DND-41 (cell line): ENCODE measurements at places on chromosomes 1 and 21.

- H3K27me3 ChIP-seq: no peaks in the 10 kb centered on the region
- no peaks in the 10 kb centered on the region for H3K4me1 ChIP-seq
- no peak for DNase-seq
- no peak overlapping the region for H3K27ac ChIP-seq
- no peak overlapping the region for H3K4me3 ChIP-seq
Measured at GRCh38 chr1:198500096-198500495, 40.4 kb downstream of the ATP6V1G3 start.

DNA sequence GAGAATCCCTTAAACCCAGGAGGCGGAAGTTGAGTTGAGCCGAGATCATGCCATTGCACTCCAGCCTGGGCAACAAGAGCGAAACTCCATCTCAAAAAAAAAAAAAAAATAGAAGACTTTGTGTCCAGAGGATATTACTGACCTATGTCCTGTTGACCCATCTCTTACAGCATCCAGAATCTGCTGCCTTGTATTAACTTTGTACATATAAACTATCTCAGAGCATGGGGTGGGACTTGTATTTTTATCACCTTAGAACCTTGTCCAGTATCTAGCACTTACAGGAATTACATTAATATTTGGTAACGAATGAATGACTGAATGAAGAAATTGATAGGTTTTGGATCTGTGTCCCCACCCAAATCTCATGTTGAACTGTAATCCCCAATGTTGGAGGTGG, 117.8 kb downstream of the TGFBR3 start:
- H3K4me3 ChIP-seq: no peak overlapping the region
- H3K36me3 ChIP-seq: no peaks in the 10 kb centered on the region
- DNase-seq: no peak

DNA sequence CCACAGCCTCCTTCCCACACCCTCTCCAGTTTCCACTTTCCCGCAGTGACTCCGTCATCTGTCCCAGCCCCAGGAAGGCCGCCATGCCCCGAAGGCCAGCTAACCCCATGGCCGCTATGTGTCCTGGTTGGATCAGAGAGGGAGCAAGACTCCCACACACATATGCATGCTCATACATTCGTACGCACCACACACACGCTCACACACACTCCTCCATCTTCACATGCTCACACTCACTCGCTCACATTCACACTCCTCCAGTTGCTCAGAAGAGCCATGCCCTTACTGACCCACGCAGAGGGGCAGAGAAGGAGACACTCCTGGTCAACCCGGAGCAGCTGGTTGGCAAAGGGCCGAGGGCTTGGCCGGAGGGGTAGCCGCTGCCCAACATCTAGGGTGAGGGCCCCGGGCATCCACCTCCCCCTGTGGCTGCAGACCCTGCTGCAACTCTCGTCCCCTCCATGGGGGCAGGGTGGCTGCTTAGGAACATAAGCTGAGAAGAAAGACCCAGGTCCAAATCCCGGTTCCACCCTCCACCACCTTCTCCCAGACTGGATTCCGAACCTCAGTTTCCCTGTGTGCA, 122.3 kb upstream of the SLC25A33 start:
- no peak for DNase-seq
- peak overlapping the region; percentile 89 for H3K27ac ChIP-seq
- H3K4me1 ChIP-seq: peaks cover 99% of the 10 kb centered on the region
- H3K27me3 ChIP-seq: no peaks in the 10 kb centered on the region
- no peak overlapping the region for H3K4me3 ChIP-seq
- no peaks in the 10 kb centered on the region for H3K36me3 ChIP-seq

- no peak for DNase-seq
- H3K36me3 ChIP-seq: no peaks in the 10 kb centered on the region
- no peaks in the 10 kb centered on the region for H3K27me3 ChIP-seq
- no peaks in the 10 kb centered on the region for H3K4me1 ChIP-seq
Measured at GRCh38 chr1:34885405-34886247, 26.1 kb upstream of the SMIM12 start.

DNA sequence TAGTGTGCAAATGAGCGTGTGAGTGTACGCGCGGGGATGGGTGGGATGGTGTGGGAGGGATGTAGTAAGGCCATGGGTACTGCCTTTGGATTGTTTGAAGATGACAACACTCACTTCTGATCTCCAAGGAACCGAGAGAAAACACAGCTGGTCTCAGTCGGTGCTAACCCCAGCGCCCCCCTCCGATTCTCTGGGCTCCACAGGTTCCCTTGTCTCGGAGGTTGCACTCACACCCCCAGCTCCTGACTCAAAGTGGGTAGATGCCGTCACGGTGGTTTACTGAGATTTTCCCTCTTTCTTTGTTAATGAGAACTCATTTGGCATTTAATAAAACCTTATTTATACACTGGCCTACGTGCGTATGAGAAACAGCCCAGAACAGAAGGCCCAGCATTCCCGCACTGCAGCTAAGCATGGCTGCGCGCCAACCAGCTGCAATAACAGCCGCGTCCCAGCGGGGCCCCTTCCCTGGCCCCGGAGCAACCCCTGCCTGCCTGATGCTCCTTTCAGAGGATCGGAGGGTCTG, 25.8 kb downstream of the ABCA4 start:
- H3K27ac ChIP-seq: peak overlapping the region; percentile 95; the same call in 1 of the 2 replicates
- no peak overlapping the region for H3K4me3 ChIP-seq
- no peak for DNase-seq

DNA sequence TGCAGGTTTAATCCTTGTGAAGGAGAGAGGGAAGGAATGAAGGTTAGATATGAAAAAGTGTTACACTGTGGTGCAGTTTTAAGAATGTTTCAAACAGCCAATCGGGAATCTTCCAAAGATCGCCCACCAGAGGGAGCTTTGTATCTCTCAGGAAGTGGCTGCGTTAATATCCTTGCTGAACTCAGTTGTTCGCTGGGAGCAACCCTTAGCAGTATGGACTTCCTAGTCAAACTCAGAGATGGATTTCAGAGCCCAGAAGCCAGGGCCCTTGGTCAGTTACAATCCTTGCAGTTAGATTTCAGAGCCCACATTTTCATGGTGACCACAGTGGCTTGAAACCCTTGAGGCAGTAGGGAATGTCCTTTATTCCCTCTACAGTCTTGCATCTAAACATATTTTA, 136.2 kb downstream of the NTNG1 start:
- no peaks in the 10 kb centered on the region for H3K27me3 ChIP-seq
- H3K27ac ChIP-seq: no peak overlapping the region
- H3K36me3 ChIP-seq: no peaks in the 10 kb centered on the region
- H3K4me3 ChIP-seq: no peak overlapping the region
